ENCODE measurements at places on chromosomes 2 and 18.

- DNase-seq, result peak; percentile 85
These were observed 1.4 kb downstream of the MBD2 start for GRCh38 chr18:54222922-54223567.

- no peak for DNase-seq
These were observed 13.4 kb upstream of the DLX2 start for GRCh38 chr2:172116107-172116506.

- DNase-seq, result no peak
These were observed 1421.4 kb upstream of the NXPH2 start for GRCh38 chr2:140201572-140201971.

GRCh38 chr2:197191177-197191939, 119.2 kb downstream of the ANKRD44 start:
- peak; percentile 76 for DNase-seq

- DNase-seq, result no peak
These were observed 191.7 kb downstream of the ERBB4 start for GRCh38 chr2:212346865-212347264.

DNA sequence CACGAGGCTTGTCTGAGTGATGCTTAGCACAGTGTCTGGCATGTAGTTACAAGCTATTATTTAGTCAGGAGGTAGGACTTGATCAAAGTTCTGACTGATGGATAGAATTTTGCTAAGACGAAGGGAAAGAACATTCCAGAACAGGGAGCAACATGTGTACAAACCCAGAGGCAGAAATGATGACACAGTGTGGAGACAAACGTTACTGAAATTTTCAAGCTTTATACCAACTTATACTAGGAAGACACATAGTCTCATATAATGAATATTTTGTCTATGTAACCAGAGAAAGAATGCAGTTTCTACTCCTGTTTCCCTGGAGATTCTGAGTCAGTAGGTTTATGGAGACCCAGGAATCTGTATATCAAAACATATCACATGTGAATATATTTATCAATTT, 123.4 kb downstream of the FAM124B start:
- DNase-seq, result no peak

GRCh38 chr2:11711751-11712150, 34.7 kb upstream of the LPIN1 start:
- DNase-seq, result no peak

GRCh38 chr2:152718909-152719645, 657 bp downstream of the ARL6IP6 start:
- peak; percentile 10 for DNase-seq

GRCh38 chr2:10520154-10520553, 72.0 kb upstream of the ODC1 start:
- DNase-seq, result no peak

DNA sequence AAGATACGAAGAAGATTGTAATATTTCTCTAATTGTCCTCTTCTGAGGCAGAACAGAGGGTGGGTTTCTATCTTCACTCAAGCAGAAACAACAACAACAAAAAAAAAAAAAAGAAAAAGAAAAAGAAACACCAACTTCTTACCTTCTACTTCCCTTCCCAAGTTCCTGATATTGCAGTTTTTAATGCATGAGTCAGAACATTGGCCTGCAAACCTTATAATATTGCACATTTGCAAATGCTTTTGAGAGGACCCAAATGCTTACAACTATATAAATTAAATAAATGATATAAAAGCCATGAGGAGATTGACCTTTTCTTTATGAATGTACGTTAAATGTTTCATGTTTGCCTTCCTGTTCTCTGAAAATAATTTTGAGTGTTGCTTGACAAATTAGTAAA, 37.3 kb downstream of the PAX3 start:
- DNase-seq, result no peak
